ENCODE measurements at places on chromosomes 7 and 10.
A peak's percentile ranks its signal among the peaks of the same experiment; 100 is the strongest.

- DNase-seq, result no peak
These were observed 546.1 kb upstream of the FOXK1 start for GRCh38 chr7:4136036-4136435.

- no peak for DNase-seq
These were observed 307.2 kb downstream of the PRPF18 start for GRCh38 chr10:13893926-13894325.

DNA sequence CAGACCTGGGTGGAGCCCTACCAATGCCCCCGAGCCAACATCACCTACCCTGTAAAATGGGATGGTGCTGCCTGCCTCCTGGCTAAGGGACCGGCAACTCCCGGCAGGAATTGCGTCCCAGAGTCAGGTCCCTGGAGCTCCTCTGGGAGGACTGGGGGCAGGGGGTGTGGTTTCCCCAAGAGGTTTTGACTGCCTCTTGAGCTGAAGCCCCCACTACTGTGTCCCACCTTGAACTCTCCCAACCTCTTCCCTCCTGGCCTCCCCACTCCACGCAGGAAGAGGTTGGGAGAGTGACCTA is 1.3 kb downstream of the SH2B2 start:
- no peak for DNase-seq

DNA sequence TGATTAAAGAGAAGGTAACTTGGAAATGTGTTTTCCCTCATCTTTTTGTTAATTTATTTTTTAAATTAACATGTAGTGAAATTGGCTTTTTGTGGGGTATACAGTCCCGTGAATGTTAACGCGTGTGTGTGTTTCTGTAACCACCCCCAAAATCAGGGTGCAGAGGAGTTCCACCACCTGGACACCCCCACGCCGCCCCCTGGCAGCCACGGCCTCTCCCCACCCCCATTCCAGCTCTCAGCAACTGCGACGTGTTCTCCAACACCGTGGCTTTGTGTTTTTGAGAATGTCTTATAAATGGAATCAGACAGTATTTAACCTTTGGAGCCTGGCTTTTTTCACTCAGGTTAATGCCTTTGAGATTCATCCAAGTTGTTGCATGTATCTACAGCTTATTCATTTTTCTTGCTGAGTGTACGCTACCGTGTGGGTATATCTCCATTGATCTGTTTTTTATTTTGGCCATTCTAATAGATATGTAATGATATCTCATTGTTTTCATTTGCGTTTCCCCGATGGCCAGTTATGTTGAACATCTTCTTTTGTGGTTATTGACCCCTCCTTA is 218.8 kb downstream of the EBF3 start:
- DNase-seq, result no peak

GRCh38 chr7:98771519-98771918 is 98.3 kb downstream of the TMEM130 start:
- DNase-seq, result peak; percentile 40

- peak; percentile 62 for DNase-seq
These were observed 236.0 kb downstream of the MAGI2 start for GRCh38 chr7:79217468-79217867.

DNA sequence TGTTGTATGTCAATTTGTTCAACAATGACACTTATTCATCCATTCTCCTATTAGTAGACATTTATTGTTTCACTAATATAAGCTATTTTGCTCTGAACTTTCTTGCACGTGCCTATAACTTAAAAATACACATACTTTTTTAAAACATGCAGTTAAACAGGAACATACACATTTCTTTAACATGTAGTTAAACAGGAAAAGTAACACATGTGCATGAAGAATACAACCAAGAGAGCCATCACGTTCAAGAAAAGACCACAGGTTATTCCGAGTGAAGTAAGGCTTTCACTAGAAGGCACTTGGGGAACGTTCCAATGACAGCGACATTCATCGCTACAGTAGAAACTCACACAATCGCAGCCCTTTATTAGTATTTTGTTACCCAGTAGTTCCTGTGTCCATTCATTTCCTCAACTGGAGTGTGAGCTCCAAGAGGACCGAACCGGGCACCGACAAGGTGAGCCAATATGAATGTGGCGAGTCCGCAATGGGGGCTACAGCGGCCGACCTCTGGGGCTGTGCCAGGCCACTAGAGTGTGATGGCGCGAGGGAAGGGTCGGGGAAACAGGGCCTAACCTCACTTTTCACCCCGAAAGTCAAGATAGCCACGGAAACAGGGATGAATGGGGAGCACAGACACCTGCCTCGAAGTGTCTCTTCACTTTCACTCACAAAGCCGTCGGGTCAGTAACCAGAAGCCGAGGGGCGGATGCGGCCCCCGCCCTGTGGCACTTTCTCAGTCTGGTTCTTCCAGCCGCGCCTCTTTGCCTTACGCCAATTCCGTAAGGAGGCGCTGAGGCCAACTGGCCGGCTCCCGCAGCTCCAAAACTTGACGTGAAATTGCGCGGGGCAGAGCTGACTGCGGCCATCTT is 775 bp upstream of the SEPTIN7 start:
- DNase-seq, result peak; percentile 86

- DNase-seq, result no peak
These were observed 311.4 kb upstream of the AKR1E2 start for GRCh38 chr10:4514445-4515108.

- DNase-seq, result no peak
These were observed 154.2 kb downstream of the ARHGAP12 start for GRCh38 chr10:31774299-31774900.

- DNase-seq, result no peak
These were observed 25.5 kb upstream of the BAG3 start for GRCh38 chr10:119625570-119626280.

DNA sequence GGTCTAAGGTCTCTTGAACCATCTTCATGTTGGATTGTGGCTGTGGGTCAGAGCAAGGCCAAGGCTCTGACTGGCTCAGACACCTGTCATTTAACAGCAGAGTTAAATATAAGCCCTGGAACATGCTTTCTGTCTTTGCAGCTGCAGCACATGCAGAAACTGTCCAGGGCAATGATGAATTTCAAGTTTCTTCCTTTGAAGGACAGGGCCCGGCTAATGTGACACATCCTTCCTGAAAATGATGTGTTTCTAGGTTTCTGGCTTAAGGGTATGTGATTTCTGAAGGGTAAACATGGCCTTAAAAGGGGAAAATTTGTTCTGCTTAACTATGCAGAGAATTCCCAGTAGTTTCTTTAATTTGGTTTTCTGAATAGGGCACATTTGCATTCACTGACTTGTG is 34.0 kb upstream of the SLC35B4 start:
- no peak for DNase-seq

- DNase-seq, result no peak
These were observed 489.8 kb upstream of the ZMIZ1 start for GRCh38 chr10:78578929-78579328.

GRCh38 chr10:122648599-122649428 is 50.8 kb downstream of the C10orf120 start:
- DNase-seq, result peak; percentile 35

GRCh38 chr7:104152468-104152867 is 55.3 kb downstream of the ORC5 start:
- DNase-seq, result no peak

DNA sequence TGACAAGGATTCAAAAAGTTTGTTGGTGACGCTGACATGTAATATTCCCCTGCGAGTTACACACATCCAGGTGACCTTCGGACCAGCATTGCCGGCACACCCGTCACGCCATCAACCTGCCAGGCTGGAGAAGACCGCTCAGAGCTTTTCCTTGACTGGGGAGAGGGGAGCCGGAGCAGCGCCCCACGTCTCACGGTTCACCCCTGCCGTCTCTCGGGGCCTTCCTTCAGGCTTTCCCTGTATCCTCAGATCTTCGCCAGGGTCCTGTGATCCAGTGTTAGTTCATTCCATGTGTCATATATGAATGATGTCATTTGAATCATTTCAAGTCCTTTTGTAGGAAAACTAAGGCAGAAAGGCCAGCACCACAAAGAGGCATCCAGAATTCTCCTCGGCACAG is 127.8 kb downstream of the MGMT start:
- no peak for DNase-seq

GRCh38 chr10:77111611-77112550 is 525.7 kb downstream of the KCNMA1 start:
- peak; percentile 84 for DNase-seq

DNA sequence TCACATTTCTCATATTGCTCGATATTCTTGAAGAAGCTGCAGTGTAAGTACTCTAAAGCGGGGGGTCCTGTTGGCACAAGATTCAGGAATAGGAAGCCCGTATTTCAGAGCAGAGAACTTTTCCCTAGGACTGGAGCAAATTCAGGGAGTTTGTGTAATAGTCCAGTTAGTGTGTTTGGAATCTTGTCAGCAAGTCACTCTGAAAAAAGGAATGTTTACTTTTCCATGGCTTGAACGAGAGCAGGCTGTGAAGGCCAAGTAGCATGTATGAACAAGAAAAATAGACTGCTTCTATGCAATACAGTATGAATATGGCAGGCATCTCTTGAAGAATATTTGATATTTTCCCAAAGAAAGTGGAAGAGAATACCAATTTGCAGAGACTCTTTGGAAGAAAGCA is 39.8 kb downstream of the CDC123 start:
- DNase-seq, result peak; percentile 14

DNA sequence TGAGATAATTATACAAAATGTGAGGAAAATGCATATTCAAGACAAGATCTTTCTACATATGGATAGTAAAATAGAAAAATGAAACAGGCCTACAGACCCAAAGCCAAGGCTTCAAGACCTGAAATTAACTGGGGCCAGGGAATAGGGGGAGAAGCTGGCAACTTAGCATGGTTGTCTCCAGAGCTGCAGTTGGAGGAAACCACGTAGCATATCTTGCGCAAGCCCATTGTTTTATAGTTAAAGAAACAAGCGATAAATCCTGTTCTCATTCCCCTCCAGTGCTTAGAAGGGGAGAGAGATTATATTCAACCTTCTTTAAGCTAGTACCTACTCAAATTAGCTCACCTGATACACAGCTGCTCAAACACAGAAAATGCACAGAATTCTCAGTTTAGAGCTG is 197.1 kb downstream of the SORCS1 start:
- DNase-seq, result no peak

DNA sequence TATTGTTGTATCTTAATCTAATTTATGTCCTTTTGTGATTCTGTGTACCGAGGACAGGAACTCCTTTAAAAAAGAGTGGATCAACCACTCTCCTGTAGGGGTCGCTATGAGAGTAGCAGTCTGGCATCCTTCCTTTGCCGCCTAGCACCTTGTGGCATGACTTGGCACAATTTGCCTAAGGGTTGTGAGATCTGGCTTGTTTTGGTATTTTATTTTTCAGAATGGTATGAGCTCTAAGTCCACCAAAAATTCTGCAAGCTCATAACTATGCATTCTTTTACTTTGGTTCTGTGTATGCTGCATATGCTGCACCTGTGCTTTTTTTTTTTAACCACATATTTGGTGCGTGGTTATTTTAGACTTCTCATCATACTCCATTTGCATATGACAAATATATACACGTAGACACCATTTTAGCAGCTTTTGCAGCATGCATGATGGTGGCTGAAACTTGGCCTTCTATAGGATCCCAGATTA is 112.8 kb downstream of the CDK14 start:
- DNase-seq, result no peak

- DNase-seq, result peak; percentile 9
These were observed 59.8 kb downstream of the ITIH5 start for GRCh38 chr10:7606951-7607404.

GRCh38 chr7:44216521-44217222 is 15.9 kb downstream of the YKT6 start:
- no peak for DNase-seq

GRCh38 chr7:76424413-76425111 is at the start of gene ZP3:
Gene ZP3 (plus strand): TSS chr7:76424950. CDS start chr7:76424965, 15 bp downstream.
- DNase-seq, result no peak

DNA sequence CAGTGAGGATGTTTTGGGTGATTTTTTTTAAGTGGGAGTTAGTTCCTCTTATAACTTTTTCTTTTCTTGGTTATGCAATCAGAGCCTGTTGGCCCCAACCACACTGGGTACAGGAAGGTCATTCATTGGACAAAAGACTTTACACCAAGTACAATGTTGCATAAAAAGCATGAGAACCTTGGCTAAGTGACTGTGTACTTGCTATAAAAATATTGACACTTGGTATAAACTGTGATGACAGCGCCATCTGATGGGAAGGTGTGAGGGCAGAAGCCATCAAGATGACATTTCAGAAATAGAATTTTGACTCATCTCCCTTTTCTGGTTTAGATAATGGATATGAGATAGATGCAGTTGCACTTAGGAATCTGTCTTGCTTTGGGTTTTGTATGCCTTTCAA is 126.4 kb upstream of the CCDC6 start:
- DNase-seq, result peak; percentile 81

GRCh38 chr7:101562531-101563197 is 66.4 kb downstream of the MYL10 start:
- DNase-seq, result no peak

DNA sequence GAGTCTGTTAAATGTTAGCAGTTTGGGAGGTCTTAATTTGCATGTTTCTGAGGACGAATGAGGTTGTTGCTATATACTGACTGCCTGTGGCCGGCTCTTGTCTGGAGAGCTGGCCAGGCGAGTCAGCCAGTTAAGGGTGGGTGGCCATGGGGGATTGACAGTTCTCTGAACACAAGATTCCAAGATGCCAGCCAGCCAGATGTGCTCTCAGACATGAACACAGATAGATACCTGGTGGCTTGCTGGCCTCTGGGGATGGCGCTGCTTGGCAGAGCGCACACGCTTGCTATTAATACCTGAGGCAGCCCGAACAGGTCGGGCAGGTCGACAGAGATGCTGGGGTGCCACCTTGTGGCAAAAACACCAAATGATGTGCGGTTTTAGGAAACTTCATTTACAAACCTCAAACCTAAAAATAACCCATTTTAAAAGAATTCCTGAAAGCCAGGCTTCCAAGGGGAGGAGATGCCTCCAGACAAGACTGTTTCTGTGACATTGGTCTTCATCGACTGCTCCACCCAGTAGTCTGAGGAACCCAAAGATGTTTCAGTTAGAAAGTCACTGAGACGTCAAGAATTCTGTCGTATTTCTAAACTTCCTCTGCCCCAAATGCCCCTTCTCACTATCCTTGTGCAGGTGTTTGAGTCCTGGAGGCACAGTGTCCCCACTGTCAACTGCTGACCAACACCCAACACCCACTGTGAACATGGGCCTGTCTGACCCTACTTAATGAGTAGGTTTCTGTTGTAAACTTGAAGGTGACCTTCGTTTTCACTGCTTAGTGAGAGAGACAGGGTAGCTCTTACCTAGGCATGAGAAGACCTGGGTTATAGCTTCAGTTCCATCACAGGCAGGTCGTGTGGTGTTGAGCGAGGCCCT is 123.4 kb downstream of the NT5C2 start:
- peak; percentile 51 for DNase-seq
